Activated B cell treated with CpG ODN at 0.5 μM for 24 hours (primary cell): ENCODE measurements at places on chromosomes 6 and 20. TPM values are rescaled to one million over a fixed set of nuclear protein-coding genes. Genes with fewer than 3 reads are reported as not detected.

- no peak for DNase-seq
Observed at GRCh38 chr6:12717356-12717755, 789 bp downstream of the PHACTR1 start.

DNA sequence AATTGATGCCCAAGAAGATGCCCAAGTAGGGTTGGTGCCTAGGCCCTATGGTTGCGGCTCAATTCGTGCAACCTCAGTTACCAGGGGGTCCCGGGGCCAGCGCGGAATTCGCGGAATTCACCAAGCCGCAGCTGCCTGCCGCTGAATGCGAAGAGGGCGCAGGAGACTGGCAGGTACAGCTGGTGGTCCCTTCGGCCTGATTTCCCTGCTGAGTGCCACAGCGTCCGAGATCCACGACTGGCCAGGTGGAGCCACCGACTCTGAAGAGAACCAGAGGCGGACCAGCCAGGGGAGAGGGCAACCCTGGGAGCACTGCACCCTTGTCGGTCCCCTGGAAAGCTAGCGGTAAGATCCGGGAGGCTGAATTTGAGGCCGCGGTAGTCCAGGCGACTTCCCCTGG is 6.8 kb upstream of the TFAP2D start:
- DNase-seq = no peak

GRCh38 chr6:154916857-154917256 is 78.3 kb upstream of the TIAM2 start:
- no peak for DNase-seq

- DNase-seq = no peak
Observed at GRCh38 chr6:56649053-56649769, 6.5 kb upstream of the DST start.

DNA sequence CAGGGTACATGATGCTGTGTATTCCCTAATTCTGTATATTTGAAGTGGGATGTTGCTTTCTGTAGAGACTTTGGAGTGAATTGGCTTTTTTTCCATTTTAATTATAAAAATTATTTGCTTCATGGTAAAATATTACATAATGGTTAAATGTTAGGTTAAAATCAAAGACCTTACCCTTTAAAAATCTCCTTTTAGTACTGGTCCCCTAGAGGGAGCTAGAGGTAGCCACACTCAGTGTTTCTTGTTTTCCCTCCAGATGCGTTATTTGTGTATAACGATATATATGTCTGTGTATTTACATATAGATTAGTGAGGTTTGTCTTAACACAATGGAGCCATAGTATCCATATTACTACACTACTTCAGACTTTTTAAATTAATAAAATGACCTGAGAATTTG is 146.7 kb downstream of the PLCB4 start:
- no peak for DNase-seq

GRCh38 chr6:131685266-131685780 is 15.9 kb downstream of the OR2A4 start:
- no peak for DNase-seq

GRCh38 chr6:89172131-89172530 is 26.3 kb downstream of the PM20D2 start:
- no peak for DNase-seq

DNA sequence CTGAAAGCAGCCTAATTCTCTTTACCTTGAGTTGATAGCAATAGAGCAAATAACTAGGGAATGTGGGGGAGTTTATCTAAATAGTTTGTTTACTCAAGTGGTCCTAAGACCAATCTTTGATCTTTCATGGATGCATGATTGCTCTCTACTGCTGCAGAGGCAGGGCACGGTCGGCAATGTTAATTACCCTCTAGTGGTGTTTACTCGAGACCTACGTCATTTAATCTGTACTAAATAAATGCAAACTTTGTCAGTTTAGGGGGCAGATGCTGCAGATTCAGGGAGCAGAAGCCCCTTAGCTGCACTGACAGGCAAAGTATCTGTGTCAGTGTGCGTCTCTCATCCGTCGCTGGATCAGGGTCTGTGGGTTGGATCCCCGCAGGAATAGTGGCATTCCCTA is 6.9 kb downstream of the RTN4IP1 start:
- no peak for DNase-seq

DNA sequence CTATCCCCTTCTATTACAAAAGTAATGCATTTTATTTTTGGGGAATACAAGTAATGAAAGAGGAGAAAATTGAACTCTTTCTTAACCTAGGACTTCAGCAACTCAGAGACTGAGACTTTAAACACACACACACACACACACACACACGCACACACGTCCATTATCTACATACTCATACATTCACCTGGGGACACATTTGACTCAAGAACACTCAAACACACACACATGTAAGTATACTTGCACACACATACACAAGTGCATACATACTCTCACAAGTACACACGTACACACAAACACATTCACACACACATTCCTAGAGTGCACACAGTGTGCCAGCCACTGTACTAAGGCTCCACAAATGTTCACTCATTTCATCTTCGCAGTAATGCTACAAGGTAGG is 2.1 kb upstream of the R3HDML start:
- no peak for DNase-seq

DNA sequence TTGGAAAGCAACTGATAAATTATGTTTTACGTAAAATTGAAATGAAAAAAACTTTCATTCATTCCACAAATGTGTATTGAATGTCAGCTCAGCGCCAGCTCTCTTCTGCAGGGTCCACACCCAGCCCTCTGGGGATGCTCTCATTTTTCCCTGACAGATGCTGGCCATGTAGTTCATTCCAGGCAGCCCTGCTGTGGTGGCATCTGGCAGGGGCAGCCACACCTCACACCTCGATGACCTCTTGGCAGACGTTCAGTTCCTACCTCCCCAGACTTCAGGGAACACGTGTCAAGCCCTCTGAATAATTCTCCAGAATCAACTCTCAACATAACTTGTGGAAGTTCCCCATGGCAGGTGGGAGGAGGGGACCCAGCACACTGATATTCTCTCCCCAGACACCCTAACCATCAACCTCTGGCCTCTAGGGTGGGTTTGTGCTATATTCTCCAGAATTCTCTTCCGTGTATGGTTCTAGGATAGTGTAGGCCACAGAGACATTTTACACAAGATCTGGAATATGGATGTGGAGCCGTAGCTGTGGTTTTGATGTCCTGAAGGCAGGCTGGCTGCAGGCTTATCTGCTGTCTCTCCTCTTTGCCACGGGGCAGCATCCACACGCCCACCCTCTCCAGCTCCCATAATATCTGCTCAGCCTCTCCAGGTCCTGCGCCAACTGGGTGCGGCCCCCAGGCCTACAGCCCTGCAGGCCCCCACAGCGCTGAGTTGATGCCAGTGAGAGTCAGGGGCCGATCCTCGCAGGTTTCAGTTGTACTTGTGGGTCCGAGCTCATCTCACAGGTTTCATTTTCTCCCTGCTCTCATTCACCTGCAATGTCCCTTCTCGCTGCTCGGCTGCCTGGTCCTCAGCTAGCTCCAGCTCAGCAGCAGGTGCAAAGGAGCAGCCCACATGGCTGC is 175.8 kb upstream of the ARID1B start:
- no peak for DNase-seq

GRCh38 chr6:156634951-156635371 is 142.2 kb upstream of the ARID1B start:
- DNase-seq = no peak

GRCh38 chr20:36467076-36467999 is 74.0 kb upstream of the MYL9 start:
- no peak for DNase-seq

DNA sequence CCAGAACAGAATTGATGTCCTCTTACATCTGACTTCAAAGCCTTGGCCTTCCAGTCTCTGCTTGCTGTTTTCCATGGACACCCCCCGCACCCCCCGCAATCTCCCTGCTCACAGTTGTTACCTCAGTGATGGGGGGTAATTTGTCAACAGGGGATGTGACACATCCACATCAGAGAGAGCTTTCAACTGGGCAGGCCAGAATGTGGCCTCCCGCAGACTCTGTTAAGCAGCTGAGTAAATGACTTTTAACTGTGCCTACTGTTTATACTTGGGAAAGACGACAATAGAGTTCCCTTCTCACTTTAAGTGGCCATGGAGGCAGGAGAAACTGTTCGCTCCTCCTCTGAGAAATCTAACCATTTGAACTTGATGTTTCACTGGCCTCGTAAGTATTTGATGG is 51.0 kb downstream of the TXNDC5 start:
- DNase-seq = no peak

DNA sequence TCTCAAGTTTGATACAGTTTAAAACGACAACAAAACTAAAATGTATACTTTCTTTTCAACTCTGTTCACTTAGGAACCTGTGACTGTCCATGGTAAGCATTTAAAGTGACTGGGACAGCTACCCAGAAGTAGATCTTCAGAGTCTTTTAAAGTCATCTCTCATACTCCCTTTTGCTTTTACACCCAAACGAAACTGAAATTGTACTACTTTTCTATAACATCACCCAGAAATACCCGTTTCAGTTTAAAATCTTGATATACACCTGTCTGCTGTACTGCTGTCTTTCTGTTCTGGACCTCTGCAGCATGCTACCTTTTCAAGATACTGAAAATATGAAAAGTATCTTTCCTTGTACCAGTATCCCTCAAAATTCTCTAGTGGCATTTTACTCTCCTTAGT is 170.4 kb upstream of the THEMIS start:
- no peak for DNase-seq

DNA sequence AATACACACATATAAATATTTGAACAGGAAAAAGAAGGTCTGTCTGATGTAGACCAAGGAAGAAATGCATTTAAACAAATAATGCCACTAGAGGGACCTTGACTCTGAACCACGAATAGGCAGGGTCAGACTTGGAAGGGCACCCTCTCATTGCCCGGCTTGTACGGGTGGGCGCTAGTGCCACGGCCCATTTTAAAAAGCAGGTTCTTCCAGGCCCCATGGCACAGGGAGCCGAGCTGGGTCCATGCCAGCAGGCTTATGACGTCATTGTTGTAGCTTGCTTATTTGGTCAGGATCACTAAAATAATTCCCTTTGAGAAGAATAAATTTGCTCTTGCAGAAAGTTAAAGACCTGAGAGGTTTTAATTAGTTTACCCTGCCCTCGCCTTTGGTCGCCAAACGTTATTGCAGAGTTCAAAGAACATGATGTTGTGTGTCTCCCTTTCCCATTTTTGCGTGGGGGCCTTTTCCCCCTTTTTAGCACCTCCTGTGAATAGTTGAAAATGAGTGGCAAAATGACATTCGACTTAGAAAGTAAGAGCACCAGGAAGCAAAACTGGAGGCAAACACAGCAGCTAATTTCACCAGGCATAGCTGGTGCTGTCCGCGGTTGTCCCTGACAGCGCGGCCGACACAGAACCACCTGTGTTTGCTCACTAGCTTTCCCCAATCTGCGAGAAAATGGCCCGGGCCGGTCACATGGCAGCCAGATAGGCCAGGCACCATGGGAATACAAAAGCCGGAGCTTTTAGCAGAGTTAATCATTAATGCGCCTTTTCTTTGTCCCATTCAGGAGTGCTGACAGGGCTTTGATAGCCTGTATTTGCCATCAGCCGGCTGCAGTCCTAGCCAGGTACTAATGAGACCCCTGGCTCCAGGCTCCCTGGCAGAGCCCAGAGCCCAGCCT is 93.8 kb downstream of the FOXA2 start:
- no peak for DNase-seq

GRCh38 chr20:32652739-32653526 is 20.8 kb downstream of the C20orf203 start:
- DNase-seq = peak; percentile 79

DNA sequence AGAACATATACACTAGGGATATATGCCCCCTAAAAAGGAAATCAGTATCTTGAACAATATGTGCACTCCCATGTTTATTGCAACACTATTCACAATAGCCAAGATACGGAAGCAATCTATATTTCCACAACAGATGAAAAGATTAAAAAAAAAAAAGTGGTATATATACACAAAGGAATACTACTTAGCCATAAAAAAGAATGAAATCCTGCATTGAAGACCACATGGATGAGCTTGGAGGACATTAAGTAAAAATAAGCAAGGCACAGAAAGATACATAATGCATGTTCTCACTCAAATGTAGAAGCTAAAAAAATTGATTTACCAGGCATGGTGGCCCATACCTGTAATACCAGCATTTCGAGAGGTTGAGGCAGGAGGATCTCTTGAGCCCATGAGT is 4.6 kb downstream of the GOPC start:
- no peak for DNase-seq

DNA sequence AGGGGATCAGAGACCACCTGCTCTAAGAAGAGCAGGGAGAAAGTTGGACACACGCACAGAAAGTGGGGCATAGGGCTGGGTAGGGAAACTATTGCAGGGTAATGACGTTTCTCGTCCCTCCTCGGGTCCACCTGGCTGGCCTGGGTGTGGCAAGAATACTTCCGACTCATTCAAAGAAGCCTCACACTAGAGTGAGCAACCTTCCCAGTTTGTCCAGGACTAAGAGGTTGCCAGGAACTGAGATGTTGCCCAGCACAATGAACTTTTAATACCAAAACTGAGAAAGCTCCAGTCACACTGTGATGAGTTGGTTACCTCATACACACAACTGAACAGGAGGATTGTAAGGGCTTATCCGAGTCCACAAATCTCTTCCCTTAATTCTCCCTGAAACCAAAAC is 74.5 kb upstream of the ADGRF1 start:
- no peak for DNase-seq

DNA sequence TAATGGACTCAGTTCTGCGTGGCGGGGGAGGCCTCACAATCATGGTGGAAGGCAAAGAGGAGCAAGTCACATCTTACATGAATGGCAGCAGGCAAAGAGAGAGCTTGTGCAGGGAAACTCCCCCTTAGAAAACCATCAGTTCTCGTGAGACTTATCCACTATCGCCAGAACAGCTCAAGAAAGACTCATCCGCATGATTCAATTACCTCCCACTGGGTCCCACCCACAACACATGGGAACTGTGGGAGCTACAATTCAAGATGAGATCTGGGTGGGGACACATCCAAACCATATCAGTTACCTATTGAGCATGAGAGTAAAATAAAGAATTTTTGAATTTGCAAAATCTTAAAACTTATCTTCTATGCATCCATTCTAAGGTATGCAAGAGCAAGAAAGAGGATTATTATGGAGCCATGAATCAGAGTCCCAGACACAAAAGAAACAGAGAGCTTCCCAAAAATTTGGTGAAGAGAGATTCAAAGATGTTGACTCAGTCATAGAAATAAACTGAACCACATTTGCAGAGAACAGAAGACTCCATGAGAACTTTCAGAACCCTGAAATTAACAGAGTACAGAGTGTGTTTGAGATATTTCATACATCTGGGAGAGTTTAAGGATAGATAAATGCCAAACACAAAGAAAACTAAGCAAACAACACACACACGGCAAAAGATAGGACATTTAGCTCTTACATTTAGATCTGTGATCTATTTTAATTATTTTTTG is 17.1 kb upstream of the MOXD1 start:
- no peak for DNase-seq

DNA sequence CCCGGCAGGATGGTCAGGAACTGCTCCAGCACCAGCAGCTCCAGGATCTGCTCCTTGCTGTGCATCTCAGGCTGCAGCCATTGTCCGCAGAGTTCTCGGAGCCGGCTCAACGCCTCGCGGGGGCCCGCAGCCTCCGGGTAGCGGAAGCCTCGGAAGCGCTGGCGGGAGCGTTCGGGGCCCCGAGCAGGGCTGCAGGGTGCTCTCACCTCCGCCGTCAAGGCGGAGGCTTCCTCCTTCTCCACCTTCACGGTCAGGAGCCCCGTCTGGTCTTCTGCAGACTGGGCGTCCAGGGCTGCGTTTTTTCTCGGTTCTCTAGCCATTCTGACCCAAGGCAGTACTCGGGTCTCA is 434 bp downstream of the ZKSCAN4 start:
- no peak for DNase-seq

GRCh38 chr6:101435038-101435437 is 41.5 kb downstream of the GRIK2 start:
- DNase-seq = no peak

GRCh38 chr6:118012944-118013343 is 105.9 kb downstream of the SLC35F1 start:
- no peak for DNase-seq

Gene C20orf141
- total RNA-seq = not detected in 2 replicates

Gene AVP
- not detected in 2 replicates for total RNA-seq

Gene ID4
- not detected in 2 replicates for total RNA-seq
